Mammary epithelial cell (primary cell): ENCODE measurements at places on chromosomes 7 and 10. TPM values are rescaled to one million over a fixed set of nuclear protein-coding genes. Genes with fewer than 3 reads are reported as not detected.

GRCh38 chr10:70497120-70497545 is 18.6 kb downstream of the PALD1 start:
- no peak for DNase-seq

Gene CYP3A7
- 0.02 TPM for polyA plus RNA-seq

GRCh38 chr10:36053271-36053670 is 411.2 kb upstream of the FZD8 start:
- DNase-seq: no peak

Gene INHBA
- polyA plus RNA-seq: 58.2 TPM

DNA sequence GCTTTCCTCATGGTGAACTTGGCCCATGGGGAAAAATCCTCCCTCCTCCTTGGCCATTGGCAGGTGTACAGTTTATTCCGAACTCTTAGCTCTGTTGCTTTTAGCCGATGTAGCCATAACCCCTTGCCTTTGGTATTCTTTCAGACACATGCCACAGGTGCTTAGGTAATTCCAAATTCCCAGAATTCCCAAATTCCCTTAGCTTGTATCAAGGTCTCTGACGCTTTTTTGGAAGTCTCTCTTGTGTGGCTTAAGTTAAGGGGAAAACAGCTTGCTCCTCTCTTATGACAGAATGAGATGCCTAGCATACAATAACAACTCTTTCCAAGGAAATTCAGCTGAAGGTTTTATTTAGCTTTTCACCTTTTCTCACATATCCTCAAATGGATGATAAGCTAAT is 68.0 kb downstream of the SUGCT start:
- DNase-seq: no peak

DNA sequence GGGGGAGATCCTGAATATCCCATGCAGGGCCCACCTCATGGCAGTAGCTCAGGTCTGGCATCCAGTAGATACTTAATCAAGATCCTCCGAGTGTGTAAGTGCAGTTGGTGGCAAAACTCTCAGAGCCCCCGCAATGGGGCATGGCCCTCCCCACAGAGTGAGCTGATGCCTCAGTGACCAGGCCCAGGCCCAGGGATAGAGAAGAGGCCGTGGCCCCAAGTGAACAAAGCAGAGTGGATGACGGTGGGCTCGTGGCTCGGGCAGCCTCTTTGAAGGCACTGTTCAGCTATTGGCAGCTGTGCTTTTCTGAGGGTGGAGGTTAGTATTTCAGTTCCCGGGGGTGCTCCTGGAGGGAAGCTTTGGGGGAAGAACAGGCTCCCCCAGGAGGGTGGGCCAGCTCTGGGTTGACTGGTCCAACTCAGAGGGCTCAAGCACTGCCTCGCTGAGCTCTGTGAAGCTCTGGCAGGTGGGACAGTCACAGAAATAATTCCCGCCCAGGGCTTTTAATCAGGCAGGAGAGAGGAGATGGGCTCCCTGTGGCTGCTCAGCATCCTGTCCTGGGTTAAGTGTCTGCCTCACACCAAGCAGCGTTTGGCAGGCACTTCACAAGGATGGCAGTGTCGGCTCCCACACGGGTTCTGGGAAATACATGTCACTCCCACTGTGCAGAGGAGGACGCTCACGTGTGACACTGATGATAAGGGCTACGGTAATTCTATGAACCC is 583.6 kb downstream of the TCERG1L start:
- DNase-seq: no peak

Gene CLCN1
- 0.09 TPM for polyA plus RNA-seq

DNA sequence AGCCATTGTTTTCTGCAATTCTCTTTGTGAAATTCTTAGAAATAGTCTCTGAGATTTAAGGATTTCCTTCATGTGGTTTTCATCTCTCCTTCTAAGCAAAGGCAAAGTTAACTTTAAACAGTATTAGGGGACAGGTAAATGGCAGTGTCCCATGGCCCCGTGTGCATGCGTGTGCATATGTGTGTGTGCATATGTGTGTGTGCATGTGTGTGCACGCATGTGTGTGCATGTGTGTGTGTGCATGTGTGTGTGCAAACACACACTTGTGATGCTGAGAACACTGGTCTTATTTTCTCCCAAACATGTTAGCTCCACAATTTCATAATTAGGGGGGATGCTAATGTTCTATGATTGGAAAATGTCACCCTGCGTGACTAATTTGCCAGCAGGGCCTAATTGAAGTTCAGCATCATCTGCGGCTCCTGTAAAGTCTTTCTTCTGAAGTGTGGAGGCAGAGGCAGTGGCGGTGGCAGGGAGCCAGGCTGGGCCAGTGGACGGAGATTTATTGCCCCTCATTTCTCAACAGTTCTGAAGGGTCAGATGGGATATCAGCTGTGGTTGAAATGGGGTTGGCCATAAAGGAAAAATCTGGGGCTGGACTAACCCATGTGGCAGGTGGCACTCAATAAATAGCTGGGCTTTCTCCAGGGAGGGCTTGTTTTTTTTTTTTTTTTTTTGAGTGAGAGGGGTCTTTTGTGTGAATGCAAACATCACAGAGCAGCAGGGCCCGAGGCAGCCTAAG is 289.3 kb upstream of the PODXL start:
- no peak for DNase-seq
